ENCODE measurements at places on chromosomes 11 and 22.

GRCh38 chr11:69366591-69366990, 72.6 kb downstream of the MYEOV start:
- no peak for DNase-seq

GRCh38 chr11:99887481-99887880, 799.6 kb upstream of the ARHGAP42 start:
- no peak for DNase-seq

DNA sequence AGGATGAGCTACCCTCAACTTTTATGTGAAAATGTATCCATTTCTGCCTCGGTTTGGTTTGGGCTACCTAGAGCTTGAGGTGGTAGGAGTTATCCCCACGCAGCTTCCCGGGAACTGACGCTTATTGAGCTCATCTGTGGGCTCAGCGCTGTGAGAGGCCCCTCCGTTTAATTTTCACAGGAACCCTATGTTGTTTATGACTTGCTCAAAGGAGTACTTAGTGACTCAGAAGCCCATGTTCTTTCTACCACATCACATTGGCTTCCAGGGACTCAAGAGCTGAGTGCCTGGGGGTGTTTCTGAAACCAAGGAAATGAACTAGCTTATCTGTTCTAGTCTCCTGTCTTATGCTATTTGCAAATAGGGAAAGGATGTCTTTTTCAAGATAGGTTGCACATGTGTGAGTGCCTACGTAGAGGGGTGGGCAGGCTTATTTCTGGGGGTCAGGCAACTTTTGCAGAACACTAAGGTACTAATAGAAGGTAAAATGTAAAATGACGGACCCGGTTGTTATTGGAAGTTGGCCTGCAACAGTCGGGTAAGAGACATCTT, 40.5 kb downstream of the MICAL2 start:
- DNase-seq, result peak; percentile 87

DNA sequence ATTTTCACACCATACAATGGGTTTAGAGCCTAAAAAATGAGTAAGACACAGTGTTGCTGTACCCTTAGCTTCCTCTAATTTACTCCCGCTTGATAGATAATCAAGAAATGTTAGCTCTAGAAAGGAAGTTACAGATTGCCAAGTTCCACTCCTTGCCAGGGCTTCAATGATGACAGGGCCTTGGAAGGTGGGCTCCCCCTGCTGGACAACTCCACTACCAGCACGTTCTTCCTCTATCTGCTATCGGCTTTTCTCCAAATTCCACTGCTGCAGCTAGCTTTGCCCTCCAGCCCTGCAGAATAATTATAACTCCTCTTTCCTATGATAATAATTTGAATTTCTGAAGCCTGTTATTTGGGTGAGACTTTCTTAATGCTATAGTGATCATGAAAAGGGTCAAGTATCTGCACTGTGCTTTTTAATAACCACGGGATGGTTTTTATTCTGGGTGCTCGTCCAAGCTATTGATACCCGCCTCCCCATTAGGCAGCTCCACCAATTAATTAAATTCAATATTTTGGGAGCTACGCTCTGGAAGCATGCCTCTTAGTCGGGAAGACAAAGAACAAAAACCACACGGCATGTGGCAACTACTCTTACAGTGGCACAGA, 9.0 kb downstream of the SYN3 start:
- peak; percentile 51 for DNase-seq

DNA sequence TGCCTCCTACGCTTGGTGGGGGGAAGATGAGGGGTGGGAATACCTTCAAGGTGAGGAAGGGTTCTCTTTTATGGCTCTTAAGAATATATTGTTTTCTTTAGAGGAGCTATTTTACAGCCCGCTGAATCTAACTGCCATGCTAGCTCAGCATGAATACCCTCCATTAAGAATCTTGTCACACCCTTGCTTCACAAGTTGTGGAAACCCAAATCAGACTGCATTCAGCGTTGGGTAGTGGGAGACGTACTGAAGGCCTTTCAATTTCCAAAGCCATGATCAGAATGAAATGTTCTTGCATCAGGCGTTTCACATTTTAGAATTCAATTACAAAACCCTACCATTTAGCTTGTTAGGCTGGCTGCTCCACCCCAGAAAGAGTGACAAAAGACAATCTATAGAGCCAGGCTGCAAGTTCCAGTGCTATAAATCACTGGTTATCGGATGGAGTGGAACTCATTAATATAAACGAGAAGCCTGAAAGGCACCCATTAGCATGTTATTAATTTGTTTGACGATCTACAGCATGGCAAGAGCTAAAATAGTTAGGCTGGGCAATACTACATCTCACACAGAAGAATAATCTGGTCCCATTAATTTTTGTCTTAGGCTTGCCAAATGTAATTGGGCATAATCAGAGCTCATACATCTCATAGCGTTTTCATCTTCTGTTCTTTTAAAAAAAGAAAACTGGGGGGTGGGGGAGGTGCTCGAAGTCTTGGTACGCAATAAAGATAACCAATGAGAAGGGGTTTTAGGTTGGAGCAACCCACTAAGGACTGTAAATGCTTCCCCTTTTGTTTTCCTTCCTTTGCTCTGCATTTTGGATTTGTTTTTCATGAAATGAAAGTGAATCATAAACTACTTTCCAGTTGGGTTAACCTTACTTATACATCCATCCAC, 57.5 kb downstream of the ABTB2 start:
- DNase-seq, result no peak

DNA sequence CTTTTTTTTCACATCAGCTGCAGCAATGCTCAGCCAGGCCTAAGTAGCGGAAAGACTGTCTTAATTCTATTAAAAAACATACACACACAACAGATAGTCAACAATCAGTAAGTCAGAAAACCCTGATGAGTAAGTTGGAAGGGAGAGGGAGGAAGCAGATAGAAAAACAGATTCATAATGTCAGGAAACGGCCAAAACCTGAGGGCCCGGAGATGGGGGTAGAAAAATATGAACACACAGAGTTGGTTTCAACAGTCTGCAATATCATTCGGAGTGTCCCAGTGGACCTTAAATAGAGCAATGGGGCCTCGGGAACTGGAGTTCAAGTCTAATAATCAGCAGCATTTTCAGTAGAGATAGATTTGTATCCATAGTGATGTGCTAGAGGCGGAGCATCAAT, 14.8 kb downstream of the LRRC55 start:
- no peak for DNase-seq

DNA sequence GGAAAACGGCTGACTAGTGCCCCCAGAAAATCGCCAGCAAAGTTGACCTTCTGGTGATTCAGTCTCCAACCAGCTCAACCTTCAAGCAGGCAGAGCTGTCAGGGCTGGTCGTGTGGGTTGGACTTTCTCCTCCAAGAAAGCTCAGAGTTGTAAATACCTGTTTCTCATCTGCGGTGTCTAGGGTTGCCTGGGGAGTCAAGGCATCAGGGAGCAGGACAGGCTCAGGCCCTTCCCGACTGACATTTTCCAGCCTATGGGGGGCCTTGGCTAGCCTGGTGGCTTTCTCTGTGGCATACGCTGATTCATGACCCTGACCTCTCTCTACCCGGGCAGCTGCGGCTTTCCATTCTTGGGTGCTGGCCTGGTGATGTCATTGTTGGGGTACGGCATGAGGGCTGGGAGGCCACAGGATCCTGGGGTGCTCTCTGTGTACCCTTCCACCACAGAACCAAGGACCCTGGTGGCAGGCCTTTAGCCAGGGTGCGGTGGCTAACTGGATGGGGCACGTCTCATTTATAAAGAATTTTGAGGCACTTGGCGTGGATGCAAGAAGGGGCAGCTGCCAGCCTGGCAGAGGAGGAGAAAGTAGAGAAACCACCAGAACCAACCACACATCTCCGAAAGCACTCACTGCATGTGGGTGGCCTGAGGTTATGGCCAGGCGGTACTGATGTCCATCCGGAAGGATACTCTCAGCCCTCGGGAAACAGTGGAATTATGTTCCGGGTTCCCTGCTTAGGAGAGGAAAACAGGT, 64.9 kb downstream of the BCR start:
- DNase-seq, result peak; percentile 68

GRCh38 chr11:132692891-132693290, 839.4 kb downstream of the OPCML start:
- no peak for DNase-seq

DNA sequence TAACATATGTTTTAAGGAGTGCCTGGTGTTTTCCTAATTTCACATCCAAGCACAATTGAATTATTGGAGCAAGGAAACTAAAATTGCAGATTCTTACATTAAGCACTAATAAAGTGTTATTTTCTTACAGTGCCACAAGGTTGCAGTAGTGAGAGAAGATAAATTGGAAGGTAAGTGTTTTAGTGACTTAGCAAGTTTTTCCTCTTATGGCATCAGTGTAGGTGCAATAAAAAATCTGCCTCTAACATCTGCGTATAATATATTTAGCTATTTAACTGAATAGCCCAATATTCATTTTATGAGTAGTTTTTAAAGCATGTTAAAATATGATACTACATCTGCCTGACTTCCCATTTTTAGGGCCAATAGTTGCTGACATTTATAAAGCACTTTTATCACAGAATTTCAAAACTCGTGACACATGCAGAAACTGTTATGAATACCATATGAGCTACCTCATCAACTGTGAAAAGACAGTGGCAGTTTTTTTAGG, 19.0 kb downstream of the POLD3 start:
- peak; percentile 81 for DNase-seq

- DNase-seq, result no peak
These were observed 30.1 kb downstream of the SBF2 start for GRCh38 chr11:10263929-10264328.

GRCh38 chr11:90288212-90288821, 65.5 kb upstream of the CHORDC1 start:
- peak; percentile 41 for DNase-seq

DNA sequence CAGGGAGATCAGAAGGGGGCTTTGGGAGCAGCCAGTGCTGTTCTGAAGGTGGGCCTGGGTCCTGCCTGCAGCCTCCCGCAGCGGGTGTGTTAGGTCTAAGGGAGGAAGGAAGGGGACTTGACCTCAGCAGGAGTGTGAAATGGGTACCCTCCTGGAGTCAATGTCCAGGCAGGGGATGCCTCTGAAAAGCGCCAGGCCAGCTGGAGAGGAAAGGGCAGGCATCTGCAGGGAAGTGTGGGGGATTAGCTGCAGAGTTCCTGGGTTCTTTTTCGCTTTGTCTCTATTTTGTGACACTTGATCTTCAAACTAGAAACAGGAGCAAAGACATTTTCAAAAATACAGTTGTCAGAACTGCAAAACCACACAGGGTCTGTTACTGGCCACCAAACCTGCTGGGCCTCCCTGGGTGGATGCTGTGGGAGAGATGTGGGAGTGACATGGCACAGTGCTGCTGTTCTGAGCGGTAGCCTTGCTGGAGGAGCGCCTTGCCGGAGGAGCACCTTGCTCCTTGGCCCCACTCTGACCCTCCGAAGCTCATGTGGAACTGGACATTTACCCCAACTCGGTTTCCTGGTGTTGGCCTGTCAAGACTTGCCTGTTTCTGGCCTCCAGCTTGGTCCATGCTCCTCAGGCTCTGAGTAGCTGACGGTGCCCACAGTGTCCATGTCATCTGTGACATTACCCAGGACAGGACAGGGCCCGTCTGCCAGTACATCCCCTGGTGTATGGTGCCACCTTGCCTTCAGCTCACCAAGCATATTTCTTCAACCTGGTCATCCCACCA, 25.9 kb downstream of the MED15 start:
- DNase-seq, result no peak

DNA sequence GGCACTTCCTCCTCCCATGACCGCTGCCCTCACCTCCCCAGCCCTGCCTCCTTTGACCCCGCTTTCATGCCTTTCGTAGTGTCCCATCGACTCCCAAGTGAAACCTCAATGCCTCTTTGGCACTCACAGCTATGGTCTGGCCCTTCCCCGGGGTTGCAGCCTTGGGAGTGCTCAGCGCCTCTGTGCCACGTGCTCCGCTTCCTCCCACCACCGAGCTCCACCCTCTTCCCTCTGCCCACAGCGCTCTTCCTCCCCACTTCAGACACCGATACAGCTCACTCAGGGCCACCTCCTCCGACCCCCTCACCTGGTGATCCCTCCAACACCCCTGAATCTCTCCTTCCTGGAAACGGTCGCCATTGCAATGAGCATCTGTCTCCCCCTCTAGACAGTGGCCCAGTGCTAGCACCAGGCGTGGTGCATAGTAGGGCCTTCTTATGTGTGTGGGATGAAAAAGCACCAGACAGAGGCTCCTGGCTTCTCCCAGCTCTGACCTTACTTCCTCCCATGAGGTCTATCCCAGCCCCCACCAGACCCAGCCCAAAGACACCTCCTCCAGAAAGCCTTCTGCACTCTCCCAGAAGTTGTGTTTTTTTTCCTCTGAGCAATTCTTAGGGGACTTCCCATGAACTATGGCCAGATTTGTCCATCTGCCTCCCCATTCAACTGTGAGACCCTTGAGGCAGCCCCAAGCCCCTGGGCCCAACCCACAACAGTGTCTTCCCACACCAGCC, 16.4 kb upstream of the SCGB1A1 start:
- no peak for DNase-seq

GRCh38 chr11:8739309-8739793, 56.8 kb downstream of the RPL27A start:
- no peak for DNase-seq

DNA sequence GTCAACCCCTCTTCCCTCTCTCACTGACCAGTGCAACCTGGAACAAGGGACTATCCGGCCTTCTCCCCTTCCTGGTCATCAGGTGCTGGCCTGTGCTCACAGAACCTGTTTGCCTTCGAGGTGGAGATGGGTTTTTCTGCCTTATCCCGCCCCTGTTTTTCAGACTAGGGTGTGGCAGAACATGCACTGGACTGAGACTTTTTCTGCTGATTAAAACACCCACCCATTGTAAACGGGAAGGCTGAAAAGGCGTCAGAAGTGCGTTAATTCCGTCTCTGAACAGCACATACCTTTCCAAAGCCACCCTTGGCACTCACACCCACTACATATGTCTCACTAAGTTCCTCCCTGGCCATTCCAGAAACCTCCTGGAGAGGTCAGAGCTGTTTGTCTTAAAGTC, 4.4 kb upstream of the B3GNT6 start:
- DNase-seq, result no peak

DNA sequence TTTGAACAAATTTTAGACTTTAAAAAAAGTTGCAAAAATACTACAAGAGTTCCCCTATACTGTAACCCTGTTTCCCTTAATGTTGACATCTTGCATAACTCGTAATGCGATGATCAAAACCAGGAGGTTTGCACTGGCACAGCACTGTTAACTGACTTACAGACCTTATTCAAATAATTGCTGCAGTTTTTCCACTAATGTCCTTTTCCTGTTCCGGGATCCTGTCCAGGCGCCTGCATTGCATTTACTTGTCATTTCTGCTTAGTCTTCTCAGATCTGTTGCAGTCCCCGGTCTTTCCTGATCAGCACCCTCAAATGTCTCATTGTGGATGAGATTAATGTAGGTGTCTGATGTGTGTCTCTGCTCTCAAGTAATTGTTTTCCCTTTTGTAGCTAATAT, 32.0 kb downstream of the APLP2 start:
- no peak for DNase-seq

- DNase-seq, result no peak
These were observed 1328.7 kb downstream of the TBC1D22A start for GRCh38 chr22:48091060-48091650.

DNA sequence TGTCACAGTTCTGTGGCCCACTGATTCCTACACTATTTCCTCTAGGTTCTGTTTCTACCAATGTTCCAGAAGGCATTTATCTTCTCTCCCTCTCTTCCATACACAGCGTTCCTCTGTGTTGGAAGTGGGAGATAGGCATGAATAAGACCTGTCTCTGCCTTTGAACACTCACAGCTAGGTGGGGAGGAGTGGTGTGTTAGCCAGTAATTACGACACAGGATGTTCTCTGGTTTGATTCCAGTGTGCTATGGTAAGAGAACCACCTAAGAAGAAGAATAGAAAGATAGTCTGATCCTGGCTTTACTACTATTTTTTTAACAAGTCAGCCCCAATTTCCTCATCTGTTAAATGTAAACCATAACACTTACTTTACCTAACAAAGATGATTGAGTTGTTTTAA, 200.2 kb upstream of the MTMR2 start:
- no peak for DNase-seq

- DNase-seq, result no peak
These were observed 24.3 kb downstream of the STX3 start for GRCh38 chr11:59779487-59779886.
